Activated CD4-positive, alpha-beta T cell treated with anti-CD3 and anti-CD28 coated beads, Interleukin-2, Interleukin-4, amounts not matched to agents 100 ng/mL and 50 ng/mL, durations not matched to agents 16 hours and 8 hours (primary cell): ENCODE measurements at places on chromosomes 2 and 18.

- DNase-seq = no peak
These were observed 1.4 kb downstream of the DOK6 start for GRCh38 chr18:69401972-69402532.

DNA sequence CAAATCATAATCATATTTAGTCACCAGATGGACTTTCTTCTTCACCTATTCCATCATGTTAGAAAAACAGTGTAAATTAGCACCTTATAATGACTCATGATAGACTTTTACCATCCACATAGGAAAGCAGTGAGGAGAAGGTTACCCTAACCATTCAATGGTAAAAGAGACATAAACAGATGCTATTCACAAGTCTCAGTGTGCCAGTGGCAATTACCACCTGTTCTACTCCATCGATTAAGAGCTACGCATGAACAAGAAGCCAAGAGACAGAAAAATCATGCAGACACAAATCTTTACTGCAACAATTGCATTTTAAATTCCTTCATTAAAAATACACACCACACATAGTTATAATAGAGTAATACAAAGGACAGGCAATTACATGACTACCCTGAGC lies 106.7 kb upstream of the CHAC2 start:
- DNase-seq = no peak

GRCh38 chr2:237616734-237617586 lies 10.4 kb upstream of the LRRFIP1 start:
- no peak for DNase-seq

- no peak for DNase-seq
These were observed 255.5 kb downstream of the TWIST2 start for GRCh38 chr2:239103125-239104098.

DNA sequence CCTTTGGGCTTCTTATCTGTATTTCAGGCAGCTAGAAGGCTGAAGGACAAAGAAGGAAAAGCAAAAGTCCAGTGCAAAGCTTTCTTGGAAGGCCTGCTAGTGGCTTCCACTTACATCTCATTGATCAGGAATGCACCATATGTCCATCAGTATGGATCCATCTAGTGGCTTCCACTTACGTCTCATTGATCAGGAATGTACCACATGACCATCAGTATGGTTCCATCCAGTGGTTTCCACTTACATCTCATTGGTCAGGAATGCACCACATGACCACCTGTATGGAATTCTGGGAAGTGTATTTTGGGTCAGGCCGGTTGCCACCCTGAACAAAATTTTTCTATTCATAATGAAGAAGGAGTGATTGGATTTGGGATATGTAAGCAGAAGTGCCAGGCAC lies 70.6 kb downstream of the LYPD6 start:
- DNase-seq = no peak

- DNase-seq = no peak
These were observed 1018.2 kb upstream of the NXPH2 start for GRCh38 chr2:139798391-139798790.

GRCh38 chr2:132268977-132269523 lies 107.3 kb upstream of the ANKRD30BL start:
- DNase-seq = no peak

- no peak for DNase-seq
These were observed 7.0 kb upstream of the SCTR start for GRCh38 chr2:119531292-119531691.

DNA sequence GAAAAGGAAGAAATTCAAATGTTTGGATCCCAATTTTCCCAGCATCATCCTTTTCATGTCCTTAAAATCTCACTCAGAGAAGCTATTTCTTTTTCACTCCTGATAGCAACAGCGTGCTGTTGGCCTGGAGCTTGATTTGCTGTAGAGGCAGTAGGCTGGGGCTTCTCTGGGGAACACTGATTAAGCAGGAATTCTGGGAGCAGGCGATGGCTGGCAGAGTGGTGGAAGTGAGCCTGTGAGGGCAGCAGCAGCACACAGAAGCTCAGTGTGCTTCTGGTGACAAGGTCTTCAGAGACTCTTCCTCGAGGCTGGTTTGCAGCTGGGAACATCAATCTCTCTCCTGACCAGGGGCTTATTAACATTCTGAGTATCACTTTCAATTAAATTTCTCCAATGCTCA lies 284.6 kb downstream of the DPP10 start:
- no peak for DNase-seq

GRCh38 chr2:203280428-203281064 lies 41.7 kb downstream of the CYP20A1 start:
- DNase-seq = no peak

DNA sequence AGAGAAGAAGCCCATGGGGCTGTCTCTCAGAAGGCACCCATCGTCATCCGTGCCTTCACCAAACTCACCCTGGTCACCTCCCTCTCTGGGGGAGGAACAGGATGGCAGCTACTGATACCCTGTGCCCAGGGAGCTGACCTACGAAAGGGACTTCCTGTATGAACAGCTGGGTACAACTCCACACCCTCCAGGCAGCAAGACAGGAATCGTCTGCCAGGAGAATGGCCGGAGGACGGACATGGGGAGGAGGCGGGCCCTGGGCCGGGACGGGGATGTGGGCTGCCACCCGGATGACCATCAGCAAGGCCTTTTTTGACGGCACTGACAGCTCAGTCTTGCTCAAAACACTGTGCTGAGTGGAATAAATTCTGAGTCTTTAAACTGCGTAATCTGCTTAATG lies 243.6 kb downstream of the HDAC4 start:
- no peak for DNase-seq

- DNase-seq = no peak
These were observed 170.0 kb downstream of the TSN start for GRCh38 chr2:121925466-121925865.

DNA sequence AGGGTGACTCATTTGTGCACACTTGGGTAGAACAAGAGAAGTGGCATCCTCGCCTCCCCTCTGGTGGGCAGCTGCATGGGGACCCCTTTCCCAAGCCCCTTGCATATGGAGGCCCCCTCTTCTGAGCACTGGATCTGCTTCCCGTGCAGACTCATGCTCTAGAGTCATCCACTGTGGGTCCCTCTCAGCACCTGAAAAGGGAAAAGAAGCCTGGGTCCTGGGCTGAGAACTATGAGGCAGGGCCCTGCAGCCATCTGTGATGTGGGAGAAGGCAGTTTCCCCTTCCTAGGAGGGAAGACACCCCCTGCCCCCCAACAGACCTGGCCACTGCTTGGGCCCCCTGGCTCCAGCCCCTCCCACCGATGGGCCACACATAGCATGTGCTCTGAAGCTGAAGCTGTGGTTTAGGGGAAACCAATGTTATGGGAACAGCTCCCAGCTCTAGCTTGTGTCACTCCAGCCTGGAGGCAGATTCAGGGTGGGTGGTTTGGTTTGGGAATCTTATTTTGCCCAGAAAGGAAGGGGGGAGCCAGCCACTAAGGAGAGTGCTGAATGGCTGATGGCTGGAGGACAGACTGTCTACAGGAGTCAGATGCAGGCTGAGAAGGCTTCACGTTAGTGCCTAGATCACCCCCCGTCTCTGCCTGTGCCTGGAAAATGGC lies 172.8 kb downstream of the GLI2 start:
- DNase-seq = no peak

DNA sequence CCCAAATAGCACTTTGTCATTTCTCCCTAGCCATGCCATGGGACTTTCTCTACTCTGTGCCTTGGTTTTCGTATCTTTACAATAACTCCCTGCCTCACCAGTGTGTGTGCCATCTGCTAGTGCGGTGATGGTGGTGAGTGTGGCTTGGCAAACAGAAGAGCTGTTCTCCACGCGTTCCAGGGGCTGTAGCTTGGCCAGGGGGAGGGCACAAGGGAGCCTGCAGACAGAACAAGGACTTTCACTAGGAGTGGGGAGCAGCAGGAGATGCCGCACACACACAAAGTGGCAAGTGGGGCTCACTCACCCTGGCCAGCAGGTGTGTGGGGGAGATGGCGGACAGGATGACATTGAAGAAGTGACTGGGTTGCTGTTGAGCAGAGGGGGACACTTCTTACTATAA lies 196.9 kb downstream of the HAUS1 start:
- DNase-seq = no peak

DNA sequence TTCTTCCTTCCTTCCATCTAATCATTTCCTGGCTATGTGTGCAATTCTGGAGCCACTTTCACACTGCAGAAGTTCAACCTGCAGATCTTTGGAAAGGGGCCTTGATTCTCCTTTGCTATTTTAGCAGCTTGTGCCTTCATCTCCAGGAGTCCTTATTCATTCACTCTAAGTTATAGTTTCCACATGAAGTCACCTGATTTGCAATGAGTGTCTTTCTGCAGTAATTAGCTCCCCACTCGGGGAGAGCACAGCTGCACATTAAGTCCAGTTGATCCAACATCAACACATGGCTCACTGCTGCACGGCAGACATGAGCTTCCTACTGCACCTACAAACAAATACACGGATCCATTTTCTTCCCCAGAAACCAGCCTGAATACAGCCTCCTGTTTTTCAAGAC lies 323.1 kb upstream of the TNP1 start:
- DNase-seq = no peak

DNA sequence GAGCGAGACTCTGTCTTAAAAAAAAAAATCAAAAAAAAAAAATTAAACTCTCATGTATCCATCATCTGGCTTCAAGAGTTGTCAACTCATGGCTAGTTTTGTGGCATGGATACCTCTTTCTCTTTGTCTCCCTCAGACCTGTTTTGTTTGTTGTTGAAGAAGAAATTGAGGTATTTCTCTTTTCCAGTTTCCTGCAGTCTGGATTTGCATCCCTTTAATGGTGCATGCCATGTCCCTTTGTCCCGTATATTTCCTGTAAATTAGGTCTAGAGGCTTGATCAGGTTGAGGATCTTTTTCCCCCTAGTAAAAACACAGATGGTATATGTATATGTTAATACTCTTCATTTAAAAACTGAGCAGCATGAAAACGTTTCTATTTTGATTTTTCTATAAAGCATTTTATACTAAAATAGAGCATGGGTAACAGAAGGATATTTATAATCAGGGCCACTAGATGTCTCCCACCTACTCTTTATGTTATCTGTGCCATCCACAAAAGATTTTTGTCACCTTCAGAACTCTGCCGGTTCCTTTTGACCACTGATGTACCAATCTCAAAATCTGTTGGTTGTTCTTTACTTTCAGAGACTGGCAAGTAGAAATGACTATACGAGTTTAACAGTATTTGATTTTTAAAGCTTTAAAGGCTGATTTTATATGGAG lies 80.1 kb downstream of the GALNT1 start:
- DNase-seq = peak; percentile 5

DNA sequence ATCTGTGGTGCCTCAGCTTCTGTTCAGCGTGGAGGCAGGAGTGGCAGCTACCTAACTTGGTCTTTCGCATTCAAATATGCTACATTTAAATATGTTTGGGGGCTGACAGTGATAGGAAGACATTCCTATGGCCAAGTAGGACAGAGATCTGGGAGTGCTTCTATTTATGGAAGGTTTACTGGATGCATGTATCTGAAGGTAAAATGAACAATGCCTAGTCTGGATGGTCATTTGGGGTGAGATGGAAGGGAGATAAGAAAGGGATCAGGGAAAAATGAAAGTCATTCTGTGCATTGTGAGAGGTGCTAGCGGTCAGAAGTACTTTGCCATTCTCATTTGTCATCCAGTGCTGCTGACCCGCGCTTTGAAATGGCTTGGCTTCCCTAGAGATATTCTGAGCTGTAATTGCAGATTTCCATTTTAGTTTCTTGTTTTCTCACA lies 300.9 kb upstream of the FBXO11 start:
- no peak for DNase-seq

DNA sequence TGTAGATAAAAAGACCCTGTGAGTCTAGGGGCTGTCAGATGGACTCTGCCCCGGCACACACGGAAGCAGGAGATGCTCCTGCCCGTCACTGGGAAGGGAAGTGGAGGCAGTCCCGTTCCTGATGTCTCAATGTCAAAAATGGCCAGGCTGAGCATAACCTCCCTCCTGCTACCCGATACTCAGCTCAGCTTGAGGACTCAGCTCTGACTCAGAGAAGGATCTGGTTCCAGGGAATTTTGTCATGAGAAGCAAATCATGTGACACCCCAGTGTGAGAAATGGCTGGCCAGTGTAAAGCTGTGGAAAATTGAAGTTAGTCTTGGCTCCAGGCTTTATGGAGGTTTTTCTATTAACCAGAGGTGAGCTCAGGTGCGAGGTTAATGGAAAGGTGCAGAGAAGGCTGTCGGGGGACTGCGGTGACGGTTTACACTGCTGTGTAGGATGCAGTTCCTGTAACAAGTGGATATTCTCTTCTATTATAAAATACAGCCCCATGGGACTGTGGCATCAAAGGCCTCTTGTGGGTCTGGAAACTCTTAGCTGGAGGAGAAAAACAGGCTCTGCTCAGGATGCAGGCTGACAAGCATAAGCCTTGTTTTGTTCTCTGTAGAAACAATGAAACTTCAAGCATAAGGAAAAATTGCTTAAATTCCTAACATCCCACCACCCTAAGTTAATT lies 24.7 kb upstream of the AGAP1 start:
- DNase-seq = no peak

- no peak for DNase-seq
These were observed 847 bp downstream of the HOXD8 start for GRCh38 chr2:176130147-176130956.

DNA sequence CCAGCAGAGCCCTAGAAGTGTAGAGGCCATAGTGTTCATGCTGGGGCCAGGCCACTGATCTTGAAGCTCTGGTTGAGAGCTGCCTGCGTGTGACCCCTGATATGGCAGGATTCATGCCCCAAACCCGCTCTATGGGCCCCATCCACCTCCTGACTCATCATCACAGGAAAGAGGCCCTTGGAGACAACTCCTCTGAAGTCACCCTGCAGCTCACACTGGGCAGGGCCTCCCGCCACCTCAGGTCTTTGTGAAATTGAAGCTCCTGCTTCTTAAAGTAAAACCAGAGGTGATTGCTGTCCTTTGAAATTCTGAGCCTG lies 12.0 kb upstream of the TUBB6 start:
- DNase-seq = no peak

DNA sequence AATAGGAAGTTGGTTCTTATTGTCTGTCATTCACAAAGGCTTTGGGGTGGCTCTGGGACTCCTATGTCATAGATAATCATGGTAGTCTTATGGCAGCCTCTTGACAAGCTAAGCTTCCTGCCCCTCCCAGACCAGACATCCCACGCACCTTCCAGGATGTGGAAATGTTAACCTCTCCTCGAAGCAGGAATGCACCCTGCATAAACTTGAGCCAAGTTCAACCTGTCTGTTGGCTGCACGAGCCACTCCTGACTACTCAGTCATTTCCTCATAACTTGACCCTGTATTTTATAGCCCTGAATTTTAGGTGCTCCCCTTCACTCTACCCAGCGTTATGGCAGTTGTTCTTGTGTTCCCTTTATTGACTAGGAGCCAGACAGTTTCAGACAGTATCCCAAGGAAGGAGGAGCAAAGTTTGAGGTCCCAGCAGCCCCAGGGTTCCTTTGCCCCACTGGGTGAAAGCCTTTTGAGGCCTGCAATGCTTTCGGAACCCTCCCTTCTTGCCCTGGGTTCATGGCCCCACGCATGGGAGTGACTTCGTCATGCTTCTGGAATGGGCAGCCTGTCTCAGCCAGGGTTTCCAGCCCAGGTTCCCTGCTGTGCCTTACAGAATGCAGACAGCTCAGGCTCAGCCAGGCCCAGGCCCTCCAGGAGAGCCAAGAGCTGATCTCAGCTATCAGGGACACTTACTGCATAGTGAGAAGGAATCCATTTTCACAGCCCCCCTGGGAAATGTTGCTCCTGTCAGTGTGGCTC lies 15.6 kb upstream of the INO80C start:
- no peak for DNase-seq
